ENCODE measurements at places on chromosomes 3 and 15. TPM values are rescaled to one million over a fixed set of nuclear protein-coding genes. Genes with fewer than 3 reads are reported as not detected.

DNA sequence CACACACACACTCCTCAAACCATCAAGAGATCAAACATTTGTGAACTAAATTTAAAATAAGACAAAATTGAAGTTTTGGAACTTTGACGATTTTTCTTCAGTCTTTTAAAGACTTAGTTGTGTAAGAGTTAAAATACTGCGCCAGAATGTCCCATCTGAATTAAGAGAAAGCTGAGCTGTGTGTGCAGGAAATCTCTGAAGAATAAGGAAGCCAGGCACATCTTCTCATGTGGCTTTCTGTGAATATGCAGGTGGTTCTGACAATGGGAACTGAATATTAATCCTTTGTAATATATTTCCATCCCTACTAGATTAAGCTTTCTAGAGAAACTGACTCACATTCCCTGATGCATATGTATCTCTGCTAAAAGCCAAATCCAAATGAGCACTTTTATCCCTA, 60.1 kb upstream of the ICE2 start:
- no peak for DNase-seq

DNA sequence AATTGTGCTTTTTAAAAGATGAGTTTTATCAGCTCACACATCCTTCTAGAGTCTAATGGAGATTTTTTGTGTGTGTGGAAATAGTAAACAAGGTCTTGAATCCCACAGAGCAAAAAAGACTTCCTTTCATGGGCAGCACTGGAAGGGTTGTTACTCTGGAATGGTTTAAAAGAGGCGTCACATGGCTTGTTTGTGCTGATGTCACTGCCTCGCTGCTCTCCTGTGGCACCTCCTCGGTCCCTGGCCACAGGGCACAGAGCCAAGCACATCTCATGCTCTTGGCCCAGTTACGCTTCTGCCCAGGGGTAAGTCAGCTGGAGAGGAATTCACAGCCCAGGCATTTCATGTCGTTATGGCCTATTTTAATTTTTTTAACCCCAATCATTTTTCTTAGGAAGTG, 53.2 kb downstream of the PGPEP1L start:
- DNase-seq = peak; percentile 70

Gene CYB561D2
- 46.9 TPM for total RNA-seq

Gene TEX55
- total RNA-seq = not detected

DNA sequence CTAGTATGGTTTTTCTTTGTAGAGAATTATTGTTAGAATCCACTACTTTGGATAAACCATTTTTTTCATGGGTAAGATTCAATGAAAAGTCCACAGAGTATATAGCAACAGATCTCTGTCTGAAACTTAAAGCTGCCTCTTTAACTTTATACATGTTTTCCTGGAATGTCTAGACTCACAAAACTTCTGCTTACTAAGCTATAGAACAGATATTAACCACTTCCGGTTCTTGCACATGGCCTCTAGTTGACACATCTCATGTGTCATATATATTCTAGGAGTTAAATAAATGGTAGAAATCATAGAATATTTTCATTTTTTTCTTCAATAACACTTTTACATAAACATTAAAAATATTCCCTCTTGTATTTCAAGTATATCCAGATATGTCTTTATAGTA, 1693.9 kb downstream of the SI start:
- DNase-seq = no peak

GRCh38 chr3:111236836-111237713, 165.5 kb downstream of the NECTIN3 start:
- DNase-seq = peak; percentile 78

DNA sequence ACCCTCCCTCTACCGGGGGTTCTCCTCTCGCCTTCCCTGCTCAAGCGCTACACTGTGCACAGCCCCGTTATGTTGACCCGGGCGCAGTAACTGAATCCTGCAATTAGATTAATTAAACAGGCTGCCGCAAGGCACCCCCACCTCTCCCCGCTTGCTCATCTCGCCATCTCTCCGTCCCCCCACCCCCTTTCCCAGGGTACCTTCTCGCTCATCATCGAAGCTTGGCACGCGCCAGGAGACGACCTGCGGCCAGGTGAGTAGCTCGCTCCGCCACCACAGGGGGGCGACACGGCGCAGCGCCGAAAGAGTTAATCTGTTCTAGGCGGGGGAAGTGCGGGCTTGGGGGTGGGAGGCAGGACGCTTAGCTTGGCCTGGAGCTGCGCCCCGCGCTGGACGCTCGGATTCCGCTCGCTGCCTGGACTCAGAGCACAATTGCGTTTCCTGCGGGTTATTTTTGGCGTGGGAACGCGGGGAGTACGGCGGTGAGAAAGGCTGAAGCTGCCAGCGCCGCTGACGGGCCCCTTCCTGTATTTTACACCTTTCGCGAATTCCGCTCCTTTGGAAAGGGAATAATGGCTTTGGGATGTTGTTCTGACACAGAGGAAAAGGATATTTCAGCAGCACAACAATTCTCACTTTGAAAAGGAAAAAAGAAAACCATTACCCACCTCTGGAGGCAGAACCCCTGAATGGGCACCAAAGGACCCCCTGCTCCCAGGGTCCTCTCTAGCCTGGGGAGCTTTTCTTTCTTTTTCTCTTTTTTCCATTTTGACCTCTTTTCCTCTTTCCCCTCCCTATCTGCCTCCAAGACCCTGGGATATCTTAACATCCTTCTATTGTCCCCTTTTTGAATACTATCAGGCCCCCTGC, 1.5 kb downstream of the DLL4 start:
- no peak for DNase-seq

Gene AHSG
- not detected for total RNA-seq

DNA sequence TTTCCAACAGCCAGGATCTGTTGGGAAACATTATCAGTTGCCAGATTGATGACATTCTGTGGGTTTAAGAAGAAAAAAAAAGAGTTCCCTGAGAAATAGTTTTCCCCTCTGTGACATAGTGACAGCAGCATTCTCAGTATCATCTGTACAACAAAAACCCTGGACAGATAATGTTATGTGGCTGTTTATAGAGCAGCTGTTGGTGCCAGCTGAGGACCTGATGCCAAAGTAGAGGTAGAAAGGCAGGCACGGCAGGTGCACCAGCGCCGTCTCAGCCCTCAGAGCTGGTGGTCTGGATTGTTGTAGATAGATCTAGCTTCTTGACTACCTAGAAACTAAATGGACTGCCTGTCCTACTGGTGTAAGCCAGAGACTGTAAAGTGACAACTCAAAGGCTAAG, 56.2 kb upstream of the FILIP1L start:
- no peak for DNase-seq

Gene LYZL4
- not detected for total RNA-seq

- no peak for DNase-seq
Observed at GRCh38 chr15:87481126-87481525, 775.4 kb downstream of the NTRK3 start.

DNA sequence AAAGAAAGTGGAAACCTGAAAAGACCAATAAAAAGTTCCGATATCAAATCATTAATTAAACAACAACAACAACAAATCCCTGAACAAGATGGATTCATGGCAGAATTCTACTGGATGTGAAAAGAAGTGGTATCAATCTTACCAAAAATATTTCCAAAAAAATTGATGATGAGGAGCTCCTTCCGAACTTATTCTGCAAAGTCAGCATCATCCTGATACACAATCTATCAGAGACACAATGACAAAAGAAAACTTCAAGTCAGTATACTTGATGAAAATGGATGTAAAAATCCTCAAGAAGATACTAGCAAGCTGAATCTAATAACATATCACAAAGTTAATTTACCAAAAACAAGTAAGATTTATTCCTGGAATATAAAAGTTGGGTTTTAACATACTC, 881.8 kb downstream of the SI start:
- DNase-seq = no peak

GRCh38 chr3:143037867-143038266, 36.5 kb downstream of the U2SURP start:
- DNase-seq = peak; percentile 4

Gene METTL6
- 40.8 TPM for total RNA-seq

Gene FANCD2OS
- not detected for total RNA-seq

Gene PRR20G
- not detected for total RNA-seq

DNA sequence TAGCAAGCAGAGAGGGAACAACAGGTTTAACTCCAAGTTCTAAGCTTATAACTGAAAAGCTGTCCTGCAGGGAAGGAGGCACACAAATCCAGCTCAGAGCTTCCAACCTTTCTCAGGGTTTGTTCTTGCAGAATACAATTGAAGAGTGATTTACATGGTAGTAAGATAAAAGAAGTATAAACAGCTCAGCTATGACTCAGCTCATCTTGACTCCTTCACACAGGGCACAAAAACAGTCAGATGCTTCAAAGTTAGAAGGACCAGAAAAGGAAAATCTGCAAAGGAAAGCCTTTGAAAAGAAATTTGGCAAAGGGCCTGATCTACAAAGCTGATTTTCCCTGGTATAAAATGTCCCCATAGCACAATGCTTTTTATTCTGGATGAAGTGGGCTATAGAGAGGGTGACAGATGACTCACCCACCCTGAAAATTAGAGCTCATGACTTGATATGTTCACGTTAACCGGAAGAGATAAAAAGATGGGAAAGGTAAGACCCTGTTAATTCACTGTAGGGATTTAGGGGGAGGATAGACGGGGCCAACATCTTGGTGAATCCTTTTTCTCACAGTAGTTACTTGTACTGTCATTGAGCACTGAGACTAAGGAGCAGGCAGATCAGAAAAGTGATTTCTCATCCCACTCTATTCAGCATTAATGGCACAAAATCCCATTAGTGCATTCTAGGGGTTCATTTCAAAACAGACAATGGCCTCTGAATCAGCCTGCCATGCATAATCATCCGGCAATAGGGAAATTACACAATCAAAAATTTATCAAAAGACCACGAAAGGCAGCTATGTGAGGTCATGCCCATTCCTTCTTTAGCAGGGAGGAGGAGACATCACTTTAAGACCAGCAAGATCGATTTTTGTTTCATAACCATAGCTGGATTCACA, 143.5 kb downstream of the GAP43 start:
- DNase-seq = peak; percentile 67

- no peak for DNase-seq
Observed at GRCh38 chr3:104598848-104599511, 767.7 kb upstream of the ALCAM start.

DNA sequence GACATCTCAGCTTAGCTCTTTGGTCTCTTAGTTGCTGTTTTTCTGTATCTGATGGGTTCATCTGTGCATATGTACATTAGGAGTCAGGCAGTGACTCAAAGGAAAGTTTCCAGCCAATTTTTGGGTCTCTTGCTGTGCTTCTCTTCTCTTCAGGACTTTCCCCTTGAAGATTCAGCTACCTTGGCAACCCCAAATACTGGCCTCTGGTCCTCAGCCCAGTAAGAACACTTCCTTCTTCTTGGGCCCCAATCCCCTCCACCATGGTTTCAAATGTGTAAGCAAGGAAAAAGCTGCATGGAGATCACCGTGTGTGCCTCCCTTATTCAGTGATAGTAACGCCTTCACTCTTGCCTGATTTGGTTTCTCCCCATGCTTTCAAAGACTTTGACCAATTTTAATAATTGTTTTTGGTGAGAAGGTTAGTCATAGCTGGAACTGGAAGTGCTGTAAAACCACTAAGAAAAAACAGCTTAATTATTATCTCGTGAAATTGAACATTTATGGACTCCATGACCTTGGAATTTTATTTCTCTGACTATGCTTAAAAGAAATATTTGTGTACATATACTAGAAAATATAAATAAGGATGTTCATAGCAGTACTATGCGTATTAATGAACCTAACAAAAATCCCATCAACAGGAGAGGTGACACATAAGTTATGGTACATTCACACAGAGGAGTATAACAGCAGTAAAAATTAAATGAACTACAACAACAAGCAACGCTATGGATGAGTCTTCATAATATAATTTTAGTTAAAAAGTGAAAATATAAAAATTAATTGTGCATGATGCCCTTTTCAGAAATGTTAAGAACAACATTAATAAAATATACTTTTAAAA, 125.3 kb upstream of the BCL6 start:
- DNase-seq = no peak

Gene KPNA1
- 23.8 TPM for total RNA-seq

GRCh38 chr3:137765310-137766033, 1.4 kb downstream of the SOX14 start:
- no peak for DNase-seq

Gene SERINC4
- total RNA-seq = not detected

DNA sequence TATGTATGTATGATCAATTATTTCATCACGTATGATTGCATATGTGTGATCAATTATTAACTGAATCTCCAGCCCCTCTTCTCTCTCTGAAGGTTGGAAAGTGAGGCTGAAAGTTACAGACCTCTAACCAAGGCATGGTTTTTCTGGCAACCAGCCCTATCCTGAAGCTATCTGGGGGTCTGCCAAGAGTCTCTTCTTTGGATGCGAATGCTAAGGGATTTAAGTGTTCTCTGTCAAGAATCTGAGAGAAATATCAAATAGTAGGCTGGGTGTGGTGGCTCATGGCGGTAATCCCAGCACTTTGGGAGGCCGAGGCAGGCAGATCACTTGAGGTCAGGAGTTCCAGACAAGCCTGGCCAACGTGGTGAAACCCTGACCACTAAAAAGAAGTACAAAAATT, 8.1 kb downstream of the NKTR start:
- no peak for DNase-seq

Gene CADM2
- not detected for total RNA-seq

- DNase-seq = no peak
Observed at GRCh38 chr3:16466822-16467221, 46.7 kb downstream of the RFTN1 start.
